Mesothelial cell of epicardium (in vitro differentiated cells): ENCODE measurements at places on chromosomes 1 and 21. TPM values are rescaled to one million over a fixed set of nuclear protein-coding genes. Genes with fewer than 3 reads are reported as not detected.

DNA sequence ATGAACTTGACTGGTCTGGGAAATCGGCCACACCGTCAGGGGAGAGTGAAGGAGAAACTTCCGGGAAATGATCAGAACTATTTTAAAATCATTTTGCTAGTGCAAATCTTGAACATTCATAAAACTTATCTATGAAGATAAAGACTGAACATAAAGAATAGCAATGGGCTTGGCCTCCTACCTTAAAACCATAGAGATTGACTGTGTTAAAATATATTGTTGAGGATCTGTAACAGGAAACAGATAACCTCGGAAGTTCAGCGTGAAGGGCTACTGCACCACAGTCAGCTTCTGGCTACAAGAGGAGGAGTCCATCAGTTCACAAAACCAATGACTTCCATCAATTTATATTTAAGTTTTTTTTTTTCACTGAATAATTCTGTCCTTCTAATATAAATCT is 127.3 kb downstream of the RGS7 start:
- H3K4me3 ChIP-seq = no peak overlapping the region
- H3K27ac ChIP-seq = no peak overlapping the region
- DNase-seq = no peak

- H3K36me3 ChIP-seq = peaks cover 1% of the 10 kb centered on the region
- no peak overlapping the region for H3K27ac ChIP-seq
- no peak for DNase-seq
- H3K4me3 ChIP-seq = no peak overlapping the region
- H3K4me1 ChIP-seq = no peaks in the 10 kb centered on the region
Measured at GRCh38 chr21:14833666-14834351, 231.0 kb downstream of the NRIP1 start.

DNA sequence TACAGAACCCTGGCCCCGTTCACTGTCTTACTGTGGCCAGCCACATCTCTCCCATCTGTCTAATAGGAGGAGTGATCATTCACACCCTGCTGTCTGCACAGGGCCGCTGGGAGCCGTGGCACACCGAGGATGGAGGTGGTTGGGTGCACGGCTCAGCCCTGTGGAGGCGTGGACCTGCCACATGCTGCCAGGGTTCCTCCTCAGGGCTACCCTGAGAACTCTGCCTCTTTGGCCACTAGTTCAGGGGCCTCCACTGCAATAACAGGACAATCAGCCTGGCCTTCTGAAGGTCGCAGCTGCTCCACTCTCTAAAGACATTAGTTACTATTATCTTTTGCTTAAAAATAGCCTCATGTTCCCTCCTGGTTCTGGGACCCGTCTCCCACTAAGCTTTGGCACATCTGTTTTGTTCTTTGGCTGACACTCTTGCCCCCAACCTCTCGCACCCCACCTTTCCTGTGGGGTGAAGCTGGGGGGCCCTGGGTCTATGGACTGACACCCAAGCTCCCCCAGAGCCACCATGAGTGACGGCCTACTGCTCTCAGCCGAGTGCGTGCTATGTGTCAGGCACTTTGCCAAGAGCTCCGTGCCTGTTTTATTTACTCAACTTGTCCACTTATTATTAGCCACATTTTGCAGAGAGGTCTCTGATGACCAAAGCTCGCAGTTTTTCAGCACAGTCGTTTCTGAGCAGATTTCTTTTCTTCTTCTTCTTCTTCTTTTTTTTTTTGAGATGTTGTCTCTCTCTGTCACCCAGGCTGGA is 66.3 kb downstream of the ARHGEF10L start:
- H3K4me1 ChIP-seq = peaks cover 5% of the 10 kb centered on the region
- H3K27ac ChIP-seq = no peak overlapping the region
- H3K4me3 ChIP-seq = no peak overlapping the region
- no peaks in the 10 kb centered on the region for H3K27me3 ChIP-seq
- DNase-seq = no peak

DNA sequence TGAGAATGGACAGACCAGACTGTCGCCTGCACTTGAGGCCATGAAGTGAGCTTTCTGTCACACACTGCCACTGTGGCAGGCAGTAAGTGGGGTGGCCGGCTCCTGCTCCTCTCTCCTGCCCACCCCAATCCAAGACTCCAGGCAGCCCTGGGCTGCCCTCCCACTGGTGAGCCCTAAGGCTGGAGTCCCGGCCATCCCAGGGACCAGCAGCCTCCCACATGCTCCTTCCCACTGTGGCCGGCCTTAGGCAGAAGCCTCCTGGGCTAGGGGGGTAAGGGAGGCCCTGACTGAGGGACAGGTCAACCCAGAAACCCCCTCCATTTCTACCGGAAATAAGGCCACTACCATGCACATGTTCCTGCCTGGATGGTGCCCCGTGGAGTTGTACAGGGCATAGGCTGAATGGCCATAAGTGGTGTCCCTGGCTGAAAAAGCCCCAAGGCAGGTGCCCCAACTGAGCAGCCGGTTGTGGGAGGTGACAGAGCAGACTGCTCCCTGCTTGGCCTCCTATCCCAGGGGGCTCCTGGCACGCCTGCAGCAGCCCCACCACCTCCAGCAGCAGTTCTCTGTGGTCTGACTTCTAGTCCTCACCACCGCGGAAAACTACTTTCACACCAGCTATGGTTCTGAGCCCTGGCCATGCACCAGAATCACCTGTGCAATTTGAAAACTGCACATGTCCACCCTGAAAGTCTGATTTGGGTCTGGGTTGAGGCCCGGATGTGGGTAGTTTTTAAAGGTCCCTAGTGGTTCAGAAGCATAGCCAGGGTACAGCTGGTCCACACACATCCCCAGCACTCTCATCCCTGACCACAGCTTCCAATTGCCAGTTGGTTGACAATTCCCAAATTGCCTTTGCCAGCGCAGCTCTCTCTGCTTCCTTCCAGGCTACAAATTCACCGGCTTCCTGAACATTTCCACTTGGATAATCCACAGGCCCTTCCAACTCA is 1.6 kb upstream of the ARTN start:
- peaks cover 6% of the 10 kb centered on the region for H3K36me3 ChIP-seq
- no peak overlapping the region for H3K27ac ChIP-seq
- no peak overlapping the region for H3K4me3 ChIP-seq
- no peak for DNase-seq
- peaks cover 35% of the 10 kb centered on the region for H3K27me3 ChIP-seq

USH2A gene
- total RNA-seq = 0.02 to 0.05 TPM (median 0.04 TPM) in 3 replicates

- peak overlapping the region; percentile 4 for H3K27ac ChIP-seq
- H3K4me1 ChIP-seq = peaks cover 27% of the 10 kb centered on the region
- no peak for DNase-seq
- H3K4me3 ChIP-seq = no peak overlapping the region
- no peaks in the 10 kb centered on the region for H3K27me3 ChIP-seq
Measured at GRCh38 chr21:28212061-28212460, 780.6 kb downstream of the LTN1 start.

LDLRAD1 gene
- total RNA-seq = not detected in 3 replicates

GRCh38 chr1:230105754-230106625 is 39.0 kb downstream of the GALNT2 start:
- DNase-seq = no peak
- H3K4me3 ChIP-seq = no peak overlapping the region
- H3K27ac ChIP-seq = no peak overlapping the region
- H3K4me1 ChIP-seq = peaks cover 35% of the 10 kb centered on the region
- H3K36me3 ChIP-seq = no peaks in the 10 kb centered on the region
- no peaks in the 10 kb centered on the region for H3K27me3 ChIP-seq

DNA sequence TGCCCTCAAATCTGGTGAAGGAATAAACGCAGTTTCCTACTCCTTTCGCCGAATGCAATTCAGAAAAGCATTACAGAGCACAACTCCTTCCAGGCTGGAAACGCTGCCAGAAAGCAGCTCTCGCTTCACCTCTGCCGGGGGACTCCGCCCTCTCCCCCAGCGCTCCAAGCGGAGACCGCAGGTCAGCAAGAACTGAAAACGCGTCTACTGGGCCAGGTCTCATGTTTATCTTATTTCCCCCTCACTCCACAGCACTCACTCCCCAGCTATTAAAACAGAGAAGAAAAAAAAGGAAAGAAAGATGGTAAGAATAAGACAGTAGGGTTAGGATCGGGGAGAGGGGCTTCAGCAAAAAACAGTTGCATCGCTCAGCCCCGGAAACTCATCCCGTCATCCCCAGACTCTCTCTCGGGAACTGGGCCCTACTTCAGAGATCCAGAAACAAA is 833 bp upstream of the RCOR3 start:
- H3K27me3 ChIP-seq = no peaks in the 10 kb centered on the region
- H3K36me3 ChIP-seq = peaks cover 4% of the 10 kb centered on the region
- DNase-seq = peak; percentile 64
- peaks cover 27% of the 10 kb centered on the region for H3K4me1 ChIP-seq

DNA sequence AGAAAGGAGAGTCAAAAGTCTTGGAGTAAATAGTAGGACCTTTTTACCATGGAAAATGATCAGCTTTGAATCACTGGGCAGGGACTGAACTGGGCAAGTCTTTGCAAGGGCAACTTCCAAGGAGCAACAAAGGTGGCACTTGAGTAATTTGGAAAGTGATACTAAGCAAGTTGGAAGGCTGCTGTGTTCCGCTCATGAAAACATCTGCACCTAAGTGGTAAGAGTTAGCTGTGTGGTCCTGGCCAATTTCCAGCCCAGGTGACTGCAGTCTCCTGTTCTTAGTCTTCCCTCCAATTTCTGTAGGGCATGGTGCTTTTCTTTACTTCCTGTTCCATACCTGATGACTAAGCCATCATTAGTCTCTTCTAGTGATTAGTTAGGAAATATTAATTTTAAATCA is 35.5 kb upstream of the PRDM2 start:
- no peak overlapping the region for H3K4me3 ChIP-seq
- H3K36me3 ChIP-seq = peaks cover under 1% of the 10 kb centered on the region
- H3K27ac ChIP-seq = no peak overlapping the region
- H3K4me1 ChIP-seq = no peaks in the 10 kb centered on the region
- DNase-seq = no peak

GRCh38 chr1:103111926-103112325 is 3.6 kb upstream of the COL11A1 start:
- peaks cover 18% of the 10 kb centered on the region for H3K4me1 ChIP-seq
- DNase-seq = no peak
- H3K36me3 ChIP-seq = no peaks in the 10 kb centered on the region
- peaks cover 1% of the 10 kb centered on the region for H3K27me3 ChIP-seq
- no peak overlapping the region for H3K4me3 ChIP-seq

DNA sequence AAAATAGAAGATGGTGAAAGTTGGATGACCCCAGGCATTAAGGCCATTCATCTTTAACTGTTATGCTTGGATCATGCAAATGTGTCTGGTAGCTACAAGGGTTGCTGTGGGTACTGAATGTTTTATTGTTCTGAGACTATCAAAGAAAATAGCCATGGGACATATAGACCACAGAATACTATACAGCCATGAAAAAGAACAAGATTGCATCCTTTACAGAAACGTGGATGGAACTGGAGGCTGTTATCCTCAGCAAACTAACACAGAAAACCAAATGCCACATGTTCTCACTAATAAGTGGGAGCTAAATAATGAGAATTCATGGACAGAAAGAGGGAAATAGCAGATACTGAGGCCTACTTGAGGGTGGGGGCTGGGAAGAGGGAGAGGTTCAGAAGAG is 249.0 kb downstream of the LTN1 start:
- no peak overlapping the region for H3K4me3 ChIP-seq
- H3K4me1 ChIP-seq = peaks cover 8% of the 10 kb centered on the region
- peaks cover 1% of the 10 kb centered on the region for H3K36me3 ChIP-seq
- no peak overlapping the region for H3K27ac ChIP-seq
- H3K27me3 ChIP-seq = no peaks in the 10 kb centered on the region

- DNase-seq = no peak
- peaks cover 1% of the 10 kb centered on the region for H3K36me3 ChIP-seq
Measured at GRCh38 chr1:52259886-52260285, 106.1 kb downstream of the CC2D1B start.

DNA sequence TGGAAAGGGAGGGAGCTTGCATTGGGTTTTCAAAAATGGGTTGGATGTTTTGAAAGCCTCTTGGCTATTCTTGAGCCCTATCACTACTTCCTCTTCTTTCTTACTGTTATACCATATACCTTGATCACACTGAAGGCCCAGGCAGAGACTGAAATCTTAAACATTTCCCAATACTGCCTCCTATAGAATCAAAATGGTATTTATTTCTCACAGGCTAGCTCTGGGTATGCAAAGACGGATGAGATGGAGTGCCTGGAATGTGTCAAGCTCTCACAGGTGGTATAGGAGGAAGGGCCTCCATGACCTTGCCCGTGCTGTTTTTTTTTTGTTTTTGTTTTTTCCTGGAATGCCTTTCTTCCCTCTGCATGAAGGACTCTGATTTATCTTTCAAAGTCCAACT is 268.4 kb upstream of the USP24 start:
- H3K36me3 ChIP-seq = peaks cover 6% of the 10 kb centered on the region
- no peak for DNase-seq
- H3K27ac ChIP-seq = no peak overlapping the region
- H3K4me3 ChIP-seq = no peak overlapping the region
- no peaks in the 10 kb centered on the region for H3K27me3 ChIP-seq

- no peak overlapping the region for H3K27ac ChIP-seq
- peaks cover 99% of the 10 kb centered on the region for H3K27me3 ChIP-seq
- no peaks in the 10 kb centered on the region for H3K36me3 ChIP-seq
- no peak for DNase-seq
- no peak overlapping the region for H3K4me3 ChIP-seq
Measured at GRCh38 chr1:119004781-119005180, 16.6 kb upstream of the TBX15 start.

TRAF5 gene
- total RNA-seq = 45.6 to 47.6 TPM (median 46.6 TPM) in 3 replicates

- no peak for DNase-seq
- no peaks in the 10 kb centered on the region for H3K4me1 ChIP-seq
- H3K27ac ChIP-seq = no peak overlapping the region
- H3K4me3 ChIP-seq = no peak overlapping the region
- H3K36me3 ChIP-seq = no peaks in the 10 kb centered on the region
Measured at GRCh38 chr1:181936269-181936668, 125.2 kb downstream of the ZNF648 start.

TNFRSF18 gene
- 0.51 to 1.2 TPM (median 0.93 TPM) in 3 replicates for total RNA-seq

DNA sequence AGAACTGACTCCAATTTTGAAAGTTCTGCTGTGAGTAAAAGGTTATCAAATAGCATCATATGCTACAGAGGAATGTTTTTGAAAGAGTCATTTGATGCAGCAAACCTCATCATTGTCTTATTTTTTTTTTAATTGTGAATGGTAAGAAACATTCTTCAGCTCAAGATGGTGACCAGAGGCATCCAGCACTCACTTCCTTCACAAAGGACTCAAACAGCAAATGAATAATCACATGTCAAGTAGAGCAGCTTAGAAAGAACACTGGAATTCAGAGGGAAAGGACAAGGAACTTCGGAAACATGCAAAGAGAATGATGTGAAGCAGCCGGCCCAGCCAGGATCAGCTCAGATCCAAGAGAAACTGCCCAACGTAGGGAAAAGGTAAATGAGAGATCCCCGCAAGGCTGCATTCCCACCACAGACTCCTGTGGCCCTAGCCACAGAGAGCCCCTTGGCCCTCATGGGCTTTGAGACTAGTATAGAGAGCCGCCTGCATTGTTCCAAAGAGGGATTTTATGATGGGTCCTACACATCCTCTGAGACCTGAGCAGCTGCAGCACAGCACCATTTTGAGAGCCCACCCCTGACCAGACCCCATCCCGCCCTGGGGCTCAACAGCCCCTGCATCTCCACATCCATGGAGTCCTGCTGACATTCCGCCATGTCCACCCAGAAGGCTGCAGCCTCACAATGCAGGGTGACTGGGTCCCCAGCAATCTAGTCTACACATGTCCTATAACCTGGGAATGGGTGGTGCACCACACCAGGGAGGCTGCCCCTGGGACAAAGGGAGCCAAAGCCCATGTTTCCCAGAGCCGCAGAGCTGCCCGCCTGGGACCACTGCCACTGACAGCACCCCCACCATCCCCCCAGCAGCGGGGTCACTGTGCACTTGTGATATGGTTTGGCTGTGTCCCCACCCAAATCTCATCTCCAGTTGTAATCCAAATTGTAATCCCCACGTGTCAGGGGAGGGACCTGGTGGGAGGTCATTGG is 21.2 kb upstream of the UTS2 start:
- no peaks in the 10 kb centered on the region for H3K27me3 ChIP-seq
- H3K27ac ChIP-seq = no peak overlapping the region
- DNase-seq = no peak

GRCh38 chr1:45522324-45523104 is 830 bp upstream of the PRDX1 start:
- DNase-seq = no peak
- peaks cover 20% of the 10 kb centered on the region for H3K27me3 ChIP-seq
- peak overlapping the region; percentile 94 for H3K4me3 ChIP-seq
